ENCODE measurements at places on chromosomes 5 and 9. TPM values are rescaled to one million over a fixed set of nuclear protein-coding genes. Genes with fewer than 3 reads are reported as not detected.

Gene IPO11
- total RNA-seq: 74.5 TPM

- H3K4me3 ChIP-seq: no peak overlapping the region
- H3K27me3 ChIP-seq: no peaks in the 10 kb centered on the region
These were observed 5.5 kb upstream of the AQP3 start for GRCh38 chr9:33452828-33453271.

GRCh38 chr9:132401824-132402223, 4.8 kb downstream of the TTF1 start:
- H3K27ac ChIP-seq: no peak overlapping the region
- no peak for DNase-seq
- H3K4me1 ChIP-seq: peaks cover 7% of the 10 kb centered on the region
- H3K27me3 ChIP-seq: no peaks in the 10 kb centered on the region
- no peak overlapping the region for H3K4me3 ChIP-seq
- H3K36me3 ChIP-seq: no peaks in the 10 kb centered on the region

DNA sequence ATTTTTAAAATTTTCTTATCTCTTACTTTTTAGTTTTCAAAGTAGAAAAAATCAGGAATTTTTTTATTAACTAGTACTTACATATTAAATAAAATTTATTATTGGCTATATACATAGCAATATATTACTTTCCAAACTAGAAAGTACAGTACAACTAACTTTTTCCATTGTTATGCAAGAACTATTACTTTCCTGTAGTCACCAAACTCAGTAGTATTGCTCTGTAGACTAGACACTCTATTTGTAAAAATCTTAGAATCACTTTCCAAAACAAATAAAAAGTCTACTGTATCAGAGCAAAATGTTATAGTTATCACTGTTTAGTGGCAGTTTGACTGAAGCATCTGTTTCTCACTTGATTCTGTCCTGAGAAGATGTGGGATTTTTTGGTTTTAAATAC, 55.3 kb upstream of the MACIR start:
- no peak for DNase-seq
- H3K27me3 ChIP-seq: no peaks in the 10 kb centered on the region
- no peak overlapping the region for H3K4me3 ChIP-seq
- no peak overlapping the region for H3K27ac ChIP-seq
- H3K4me1 ChIP-seq: no peaks in the 10 kb centered on the region

GRCh38 chr9:97809666-97810344, 43.2 kb upstream of the FOXE1 start:
- no peak for DNase-seq
- H3K4me1 ChIP-seq: no peaks in the 10 kb centered on the region
- no peaks in the 10 kb centered on the region for H3K36me3 ChIP-seq
- no peak overlapping the region for H3K27ac ChIP-seq
- H3K4me3 ChIP-seq: no peak overlapping the region

- no peak overlapping the region for H3K27ac ChIP-seq
- DNase-seq: no peak
- H3K4me3 ChIP-seq: no peak overlapping the region
- H3K27me3 ChIP-seq: no peaks in the 10 kb centered on the region
- no peaks in the 10 kb centered on the region for H3K36me3 ChIP-seq
These were observed 202.9 kb downstream of the SGCD start for GRCh38 chr5:156529892-156530291.

- no peaks in the 10 kb centered on the region for H3K4me1 ChIP-seq
- no peak overlapping the region for H3K27ac ChIP-seq
- no peak for DNase-seq
- no peaks in the 10 kb centered on the region for H3K36me3 ChIP-seq
- H3K27me3 ChIP-seq: no peaks in the 10 kb centered on the region
These were observed 62.6 kb downstream of the MTREX start for GRCh38 chr5:55370291-55370925.

DNA sequence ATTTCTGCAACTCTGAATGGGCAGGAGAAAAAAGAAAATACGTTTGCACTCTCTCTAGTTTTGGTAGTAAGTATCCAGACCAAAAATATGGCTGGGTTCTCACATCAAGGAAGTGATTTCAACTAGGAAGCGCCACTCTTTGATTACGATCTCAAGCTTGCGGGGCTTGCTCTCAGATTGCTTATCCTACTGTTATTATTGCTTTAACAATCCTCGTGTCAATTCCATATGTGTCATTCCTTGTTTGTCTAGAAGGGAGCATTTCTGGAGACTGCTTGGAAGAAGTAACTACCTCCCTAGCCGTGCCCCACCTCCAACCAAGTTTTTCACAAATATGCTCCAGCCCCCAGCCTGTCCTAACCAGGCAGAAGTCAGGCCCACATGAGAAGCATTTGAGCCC, 3.5 kb downstream of the PRUNE2 start:
- H3K27me3 ChIP-seq: no peaks in the 10 kb centered on the region
- H3K36me3 ChIP-seq: no peaks in the 10 kb centered on the region
- H3K27ac ChIP-seq: no peak overlapping the region
- no peak for DNase-seq
- H3K4me1 ChIP-seq: peaks cover 9% of the 10 kb centered on the region

DNA sequence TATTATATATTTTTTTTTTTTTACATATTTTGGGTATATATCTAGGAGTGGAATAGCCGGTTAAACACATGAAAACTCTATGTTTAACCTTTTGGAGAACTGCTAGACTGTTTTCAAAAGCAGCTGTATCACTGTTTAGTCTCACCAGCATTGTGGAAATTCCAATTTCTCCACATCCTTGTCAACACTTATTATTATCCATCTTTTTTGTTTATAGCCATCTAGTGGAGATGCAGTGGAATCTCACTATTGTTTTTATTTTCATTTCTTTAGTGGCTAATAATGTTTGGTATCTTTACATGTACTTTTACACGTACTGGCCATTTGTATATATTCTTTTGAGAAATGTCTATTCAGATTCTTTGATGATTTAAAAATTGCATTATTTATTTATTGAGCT, 22.7 kb upstream of the CCDC180 start:
- H3K4me3 ChIP-seq: no peak overlapping the region
- H3K36me3 ChIP-seq: no peaks in the 10 kb centered on the region
- DNase-seq: no peak

DNA sequence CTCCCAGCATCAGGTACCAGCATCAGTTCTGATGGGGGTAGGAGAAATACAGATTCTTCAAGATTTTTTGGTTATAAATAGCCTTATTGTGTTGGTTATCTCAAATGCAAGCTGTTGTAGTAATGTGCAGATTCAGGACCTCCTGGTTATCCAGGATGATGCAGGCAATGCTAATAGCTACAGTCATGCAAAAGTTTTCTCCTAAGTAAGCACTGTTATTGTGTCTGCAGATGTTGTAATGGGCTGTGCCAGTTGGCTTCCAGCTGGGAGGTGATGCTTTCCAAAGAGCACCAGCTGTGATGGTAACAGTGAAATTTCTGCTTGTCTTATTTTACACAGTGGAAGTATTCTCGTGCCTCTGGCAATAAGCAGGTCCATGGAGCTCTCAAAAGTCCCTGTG, 719.2 kb upstream of the CTNND2 start:
- no peaks in the 10 kb centered on the region for H3K4me1 ChIP-seq
- no peak overlapping the region for H3K4me3 ChIP-seq
- H3K27me3 ChIP-seq: no peaks in the 10 kb centered on the region

DNA sequence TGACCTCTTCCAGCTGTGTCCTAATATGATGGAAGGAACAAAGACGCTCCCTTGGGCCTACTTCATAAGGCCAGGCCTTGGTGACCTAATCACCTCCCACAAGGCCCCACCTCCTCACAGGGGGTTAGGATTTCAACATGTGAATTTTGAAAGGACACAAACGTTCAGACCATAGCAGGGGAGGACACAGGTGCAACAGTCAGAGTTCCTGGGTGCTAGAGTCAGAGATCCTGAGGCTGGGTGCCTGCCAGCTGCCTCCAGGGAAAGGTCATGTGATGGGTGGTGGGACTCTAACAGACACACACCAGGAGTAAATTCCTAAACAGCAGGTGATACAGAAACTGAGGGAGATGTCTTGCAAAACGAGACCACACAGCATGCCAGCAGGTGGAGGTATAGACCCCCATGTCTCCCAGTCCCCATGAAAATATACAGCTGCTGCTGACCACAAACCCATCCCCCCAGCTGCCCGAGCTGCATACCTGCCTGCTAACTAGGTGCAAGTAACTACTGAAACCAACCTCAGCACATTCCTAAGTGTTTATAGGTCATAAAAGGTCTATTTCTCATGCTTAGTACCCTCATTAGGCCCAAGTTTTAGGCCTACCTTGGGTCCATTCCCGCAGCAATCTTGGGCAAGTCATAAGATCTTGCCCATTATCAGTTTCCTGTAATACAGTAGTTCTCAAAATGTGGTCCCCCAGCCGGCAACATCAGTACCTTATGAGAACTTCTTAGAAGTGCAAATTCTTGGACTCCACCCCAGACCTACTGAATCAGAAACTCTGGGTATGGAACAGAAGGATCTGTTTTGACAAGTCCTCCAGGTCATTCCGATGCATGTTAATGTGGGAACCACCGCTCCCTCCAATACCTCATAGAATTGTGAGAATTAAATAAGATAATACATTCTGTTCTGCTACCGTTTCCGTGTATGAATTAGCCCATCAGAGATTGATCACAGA, 245.3 kb downstream of the ENC1 start:
- peaks cover 6% of the 10 kb centered on the region for H3K4me1 ChIP-seq
- no peak overlapping the region for H3K27ac ChIP-seq
- DNase-seq: no peak
- H3K4me3 ChIP-seq: no peak overlapping the region
- no peaks in the 10 kb centered on the region for H3K36me3 ChIP-seq
